Umbilical cord (tissue), 2 donors: ENCODE measurements at places on chromosomes 5 and 9. TPM values are rescaled to one million over a fixed set of nuclear protein-coding genes. Genes with fewer than 3 reads are reported as not detected.

ADRA1B gene
- 0.48 TPM for total RNA-seq

LHX6 gene
- 0.72 TPM for total RNA-seq

FAM120A gene
- total RNA-seq = 76.3 TPM

LRRC26 gene
- total RNA-seq = not detected

ADCY2 gene
- 4.6 TPM for total RNA-seq

DNA sequence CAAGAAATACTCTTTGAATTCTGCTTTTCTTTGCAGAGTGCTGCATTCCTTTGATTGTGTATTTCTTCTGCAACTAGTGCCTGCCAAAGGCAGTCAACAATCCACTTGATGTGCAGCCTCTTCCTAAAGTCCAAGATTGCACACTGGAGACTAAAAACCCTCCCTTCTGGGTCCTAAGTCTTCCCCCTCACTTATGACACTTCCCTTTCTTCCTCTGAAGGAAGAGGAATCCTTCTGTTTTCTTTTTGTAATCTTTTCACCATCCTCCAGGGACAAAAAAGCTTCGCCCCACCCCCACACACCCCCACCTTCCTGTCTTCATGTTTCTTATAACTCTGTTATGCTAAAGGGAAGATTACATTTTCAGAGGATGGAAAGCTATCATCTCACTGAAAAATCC, 39.9 kb downstream of the WDR36 start:
- no peak for DNase-seq

DNA sequence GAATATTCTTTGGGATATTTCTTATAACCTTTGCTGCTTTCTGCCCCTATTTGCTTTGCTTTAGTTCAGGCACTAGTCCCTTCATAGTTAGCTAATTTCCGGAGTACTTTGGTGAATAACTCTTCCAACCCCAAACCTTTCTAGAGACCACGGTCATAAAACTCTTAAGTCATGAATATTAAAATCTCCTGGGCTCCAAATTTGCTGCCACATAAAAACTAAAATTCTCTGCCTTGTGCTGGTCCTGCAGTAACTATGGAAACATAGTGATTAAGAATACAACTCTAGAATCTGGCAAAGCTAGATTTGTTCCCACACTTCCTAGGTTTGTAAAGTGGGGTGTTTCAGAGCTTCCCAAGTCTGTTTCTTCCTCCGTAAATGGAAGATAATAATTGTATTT, 10.0 kb upstream of the ACTBL2 start:
- no peak for DNase-seq

DNA sequence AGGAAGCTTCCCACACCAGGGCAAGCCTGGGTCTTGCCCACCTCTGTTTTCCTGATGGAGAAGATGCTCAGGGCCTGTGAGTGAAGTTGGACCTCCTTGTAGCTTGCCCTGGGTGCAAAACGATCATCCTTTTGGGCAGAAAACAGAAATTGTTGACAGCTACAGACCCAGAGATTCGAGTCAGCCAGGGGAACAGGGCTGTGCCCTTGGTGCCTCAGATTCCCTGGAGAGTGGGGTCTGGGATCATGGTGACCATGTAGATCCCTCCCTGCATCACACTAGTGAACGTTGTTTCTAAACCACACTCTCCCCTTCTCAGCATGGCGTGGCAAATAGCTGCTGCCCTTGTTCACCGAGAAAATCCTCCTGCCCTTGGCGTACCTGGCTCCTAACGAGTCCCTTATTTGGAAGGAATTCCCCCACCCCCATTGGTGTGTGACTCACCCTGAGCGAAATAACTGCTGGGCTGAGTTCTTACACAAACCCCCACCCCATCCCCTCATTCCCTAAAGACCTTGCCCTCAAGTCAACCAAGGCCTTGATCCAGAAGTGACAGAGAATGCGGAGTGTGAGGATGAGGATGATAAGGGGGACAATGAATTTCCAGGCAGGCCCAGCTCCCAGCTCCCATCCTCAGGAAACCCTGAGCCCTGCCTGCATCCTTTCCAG, 1.1 kb upstream of the DCANP1 start:
- no peak for DNase-seq

DNA sequence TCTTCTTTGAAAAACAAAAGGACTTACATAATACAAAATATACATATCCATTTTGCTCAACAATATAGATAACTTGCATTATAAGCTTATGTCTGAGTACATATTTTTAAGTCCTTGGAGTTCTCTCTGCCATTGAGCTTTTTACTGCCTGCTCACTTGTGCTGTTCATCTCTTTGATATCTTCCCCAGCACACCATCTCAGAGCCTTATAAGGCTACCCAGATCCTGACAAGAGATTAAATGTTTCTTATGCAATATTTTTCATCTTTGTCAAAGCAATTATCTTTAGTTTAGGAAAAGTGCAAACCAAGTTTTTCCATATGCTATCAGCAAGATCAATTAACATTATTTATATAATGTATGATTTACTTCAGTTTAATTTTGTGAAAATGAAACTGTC, 60.7 kb upstream of the ITGA1 start:
- peak; percentile 83 for DNase-seq

- no peak for DNase-seq
Measured at GRCh38 chr9:38133595-38133994, 64.6 kb upstream of the SHB start.

DNA sequence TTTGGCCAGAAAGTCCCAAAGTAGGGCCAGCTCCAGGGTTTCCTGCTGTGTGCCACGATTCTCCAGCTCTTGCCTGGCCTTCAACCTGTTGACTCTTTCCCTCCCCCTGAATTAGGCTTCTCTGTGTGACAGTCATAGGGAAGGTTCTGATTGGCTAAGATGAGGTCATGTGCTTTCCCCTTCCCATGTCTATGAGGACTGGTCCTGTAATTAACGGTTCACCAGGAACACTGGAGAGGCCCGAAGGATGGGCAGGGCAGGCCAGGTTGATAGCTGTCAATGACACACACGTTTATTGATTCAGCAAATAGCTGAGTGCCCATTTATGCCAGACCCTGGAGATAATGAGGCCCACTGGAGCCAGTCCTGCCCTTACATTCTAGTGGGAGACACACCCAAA, 9.0 kb upstream of the PRR7 start:
- DNase-seq = no peak

- no peak for DNase-seq
Measured at GRCh38 chr5:36844305-36844704, 32.3 kb upstream of the NIPBL start.

- DNase-seq = no peak
Measured at GRCh38 chr9:18263377-18263776, 210.6 kb upstream of the ADAMTSL1 start.

GRCh38 chr5:130526708-130527107, 622.4 kb downstream of the CHSY3 start:
- no peak for DNase-seq

GRCh38 chr5:160064417-160064810, 54.8 kb downstream of the PWWP2A start:
- no peak for DNase-seq

DNA sequence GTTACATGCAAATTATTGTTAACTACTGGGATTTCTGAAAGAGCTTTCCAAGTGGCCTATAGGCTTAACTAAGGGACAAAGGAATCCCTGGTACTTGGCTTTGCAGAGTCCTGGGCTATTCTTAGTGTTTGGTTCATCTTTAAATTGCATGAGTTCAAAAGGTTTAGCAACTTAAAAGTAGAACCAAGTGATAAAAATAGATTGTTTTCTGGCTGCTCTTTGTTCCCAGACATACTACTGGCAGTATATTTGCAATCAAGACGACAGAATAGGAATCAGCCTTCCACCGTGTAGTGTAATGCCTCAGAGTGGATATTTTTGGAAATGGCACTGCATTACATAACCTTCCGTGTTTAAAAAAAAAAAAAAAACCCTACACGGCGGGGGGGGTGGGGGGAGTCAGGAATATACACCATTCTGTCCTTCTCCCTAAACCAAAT, 1.0 kb downstream of the NREP start:
- peak; percentile 74 for DNase-seq

- DNase-seq = no peak
Measured at GRCh38 chr9:70590315-70590677, 175.8 kb upstream of the KLF9 start.

GRCh38 chr5:169808118-169808581, 171.1 kb downstream of the DOCK2 start:
- no peak for DNase-seq
